ENCODE measurements at places on chromosomes 6 and 20.

DNA sequence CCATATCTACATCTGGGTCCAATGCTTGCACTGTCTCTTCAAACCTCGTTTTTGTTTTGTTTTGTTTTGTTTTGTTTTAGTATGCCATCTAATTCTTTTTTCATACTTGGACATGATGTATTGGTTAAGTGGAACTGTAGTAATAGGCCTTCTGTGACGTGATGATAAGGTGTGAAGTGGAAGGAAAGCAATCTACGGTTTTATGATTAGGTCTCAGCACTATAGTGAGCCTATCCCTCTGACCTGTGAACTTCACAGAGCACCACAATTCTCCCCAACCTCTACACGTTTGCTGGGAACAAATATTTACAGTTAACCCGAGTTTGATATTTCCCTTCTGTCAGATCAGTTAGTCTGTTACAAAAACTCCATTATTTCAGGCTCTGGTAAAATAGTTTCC is 19.1 kb upstream of the SLC24A3 start:
- no peak for DNase-seq

DNA sequence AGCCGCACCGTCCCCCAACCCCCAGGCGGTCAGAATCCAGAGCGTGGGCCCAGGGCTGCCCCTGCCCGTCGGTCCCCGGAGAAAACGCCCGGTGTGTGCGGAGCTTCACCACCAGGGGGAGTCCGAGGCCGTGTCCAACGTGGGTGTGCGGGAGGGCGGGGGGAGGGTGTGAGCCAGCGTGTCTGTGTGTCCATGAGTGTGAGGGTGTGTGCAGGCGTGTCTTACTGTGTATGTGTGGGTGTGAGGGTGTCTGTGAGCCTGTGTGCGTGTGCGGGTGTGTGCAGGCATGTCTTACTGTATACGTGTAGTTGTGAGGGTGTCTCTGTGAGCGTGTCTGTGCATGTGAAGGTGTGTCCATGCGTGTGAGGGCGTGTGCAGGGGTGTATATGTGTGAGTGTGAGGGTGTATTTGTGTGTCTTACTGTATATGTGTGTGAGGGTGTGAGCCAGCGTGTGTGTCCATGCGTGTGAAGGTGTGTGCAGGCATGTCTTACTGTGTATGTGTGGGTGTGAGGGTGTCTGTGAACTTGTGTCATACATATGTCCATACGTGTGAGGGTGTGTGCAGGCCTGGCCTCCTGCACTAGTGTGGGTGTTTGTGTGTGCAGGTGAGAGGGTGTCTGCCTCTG is 24.6 kb upstream of the GATA5 start:
- peak; percentile 92 for DNase-seq

DNA sequence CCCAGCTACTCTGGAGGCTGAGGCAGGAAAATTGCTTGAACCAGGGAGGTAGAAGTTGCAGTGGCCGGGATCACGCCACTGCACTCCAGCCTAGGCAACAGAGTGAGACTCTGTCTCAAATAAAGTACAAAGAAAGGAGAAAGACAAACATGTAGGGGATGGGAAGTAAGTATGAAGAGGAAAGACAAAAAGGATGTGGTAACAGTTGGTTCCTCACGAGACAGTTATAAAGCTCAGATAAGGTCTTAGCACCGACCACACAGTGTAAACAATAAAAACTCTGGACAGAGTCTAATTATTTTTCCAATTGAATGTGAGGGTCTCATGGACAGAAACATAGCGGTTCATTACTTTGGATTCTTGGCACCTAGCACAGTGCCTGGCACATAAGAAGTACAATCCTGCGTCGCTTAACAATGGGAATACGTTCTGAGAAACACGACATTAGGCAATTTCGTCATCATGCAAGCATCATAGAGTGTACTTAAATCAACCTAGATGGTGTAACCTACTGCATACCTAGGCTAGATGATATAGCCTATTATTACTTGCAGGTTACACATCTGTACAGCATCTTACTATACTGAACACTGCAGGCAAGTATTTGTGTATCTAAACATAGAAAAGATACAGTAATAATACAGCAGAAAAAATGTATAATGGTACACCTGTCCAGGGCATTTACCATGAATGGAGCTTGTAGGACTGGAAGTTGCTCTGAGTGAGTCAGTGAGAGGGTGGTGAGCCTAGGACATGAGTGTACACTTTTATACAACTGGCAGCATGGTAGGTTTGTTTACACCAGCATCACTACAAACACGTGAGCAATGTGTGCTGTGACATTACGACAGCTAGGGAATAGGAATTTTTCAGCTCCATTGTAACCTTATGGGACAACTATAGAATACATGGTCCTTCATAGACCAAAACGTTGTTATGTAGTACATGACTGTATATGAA is 38.2 kb downstream of the MBOAT1 start:
- no peak for DNase-seq

DNA sequence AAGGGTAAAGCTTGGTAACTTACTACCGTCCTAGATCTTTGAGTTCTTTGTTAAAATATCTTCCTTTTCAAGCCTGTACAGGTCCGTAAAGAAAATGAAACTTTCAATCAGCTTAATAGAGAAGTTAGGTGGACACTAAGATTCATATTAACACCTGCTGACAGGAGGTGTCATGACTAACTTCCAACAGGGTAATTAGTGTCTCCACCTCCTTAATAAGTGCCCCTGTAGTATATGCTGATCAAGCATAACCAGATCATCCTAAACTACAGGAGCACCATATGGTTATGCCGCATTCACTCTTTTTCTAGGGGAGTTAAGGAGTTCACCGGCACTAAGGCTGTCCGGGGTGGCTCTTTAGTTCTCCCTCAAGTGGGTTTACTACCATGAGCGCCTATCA is 23.9 kb upstream of the RALGAPA2 start:
- no peak for DNase-seq

DNA sequence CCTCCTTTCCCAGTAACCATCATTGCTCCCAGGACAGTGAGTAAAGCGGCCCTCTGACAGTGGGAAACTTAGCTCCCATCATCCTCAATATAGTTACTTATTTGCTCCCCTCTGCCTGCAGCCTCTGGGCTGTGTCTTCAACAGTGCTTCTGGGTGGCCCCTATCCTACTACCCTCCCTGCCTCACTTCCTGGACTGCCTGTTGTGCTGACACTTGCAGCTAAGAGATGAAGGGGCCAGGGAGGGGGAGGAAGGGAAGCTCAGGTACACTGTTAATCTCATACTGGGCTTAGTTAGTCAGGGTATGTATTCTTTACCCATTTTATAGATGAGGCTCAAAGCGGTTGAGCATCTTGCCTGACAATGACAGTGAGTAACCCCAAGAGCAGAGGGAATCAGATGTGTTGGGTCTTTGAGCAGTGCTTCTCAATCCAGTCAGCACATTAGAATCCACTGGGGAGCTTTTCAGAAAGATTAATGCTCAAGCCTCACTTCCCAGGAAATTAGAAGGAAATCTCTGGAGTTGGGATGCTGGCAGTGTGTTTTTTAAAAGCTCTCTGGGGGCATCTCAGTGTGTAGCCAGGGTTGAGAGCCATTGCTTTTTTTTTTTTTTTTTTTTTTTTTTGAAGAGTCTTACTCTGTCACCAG is 27.1 kb upstream of the KCNK5 start:
- DNase-seq, result no peak

All from frontal cortex (tissue), 4 donors.